Activated naive CD8-positive, alpha-beta T cell treated with anti-CD3 and anti-CD28 coated beads, Interleukin-2, amount 10 ng/mL, durations not matched to agents 7 days and 5 days (primary cell): ENCODE measurements at places on chromosomes 6 and 20. TPM values are rescaled to one million over a fixed set of nuclear protein-coding genes. Genes with fewer than 3 reads are reported as not detected.

Gene PROKR2
- total RNA-seq: not detected

Gene MTFR2
- 16.9 TPM for total RNA-seq

Gene TMEM74B
- total RNA-seq: 4.0 TPM

- no peaks in the 10 kb centered on the region for H3K4me1 ChIP-seq
- no peak for DNase-seq
- no peak overlapping the region for H3K4me3 ChIP-seq
- no peak overlapping the region for H3K27ac ChIP-seq
- no peaks in the 10 kb centered on the region for H3K27me3 ChIP-seq
- no peaks in the 10 kb centered on the region for H3K36me3 ChIP-seq
Measured at GRCh38 chr6:160634706-160635105, 29.4 kb downstream of the LPA start.

- peaks cover 6% of the 10 kb centered on the region for H3K27me3 ChIP-seq
- H3K36me3 ChIP-seq: no peaks in the 10 kb centered on the region
- H3K4me3 ChIP-seq: no peak overlapping the region
- H3K4me1 ChIP-seq: peaks cover 3% of the 10 kb centered on the region
Measured at GRCh38 chr20:39253051-39253755, 291.1 kb downstream of the DHX35 start.

DNA sequence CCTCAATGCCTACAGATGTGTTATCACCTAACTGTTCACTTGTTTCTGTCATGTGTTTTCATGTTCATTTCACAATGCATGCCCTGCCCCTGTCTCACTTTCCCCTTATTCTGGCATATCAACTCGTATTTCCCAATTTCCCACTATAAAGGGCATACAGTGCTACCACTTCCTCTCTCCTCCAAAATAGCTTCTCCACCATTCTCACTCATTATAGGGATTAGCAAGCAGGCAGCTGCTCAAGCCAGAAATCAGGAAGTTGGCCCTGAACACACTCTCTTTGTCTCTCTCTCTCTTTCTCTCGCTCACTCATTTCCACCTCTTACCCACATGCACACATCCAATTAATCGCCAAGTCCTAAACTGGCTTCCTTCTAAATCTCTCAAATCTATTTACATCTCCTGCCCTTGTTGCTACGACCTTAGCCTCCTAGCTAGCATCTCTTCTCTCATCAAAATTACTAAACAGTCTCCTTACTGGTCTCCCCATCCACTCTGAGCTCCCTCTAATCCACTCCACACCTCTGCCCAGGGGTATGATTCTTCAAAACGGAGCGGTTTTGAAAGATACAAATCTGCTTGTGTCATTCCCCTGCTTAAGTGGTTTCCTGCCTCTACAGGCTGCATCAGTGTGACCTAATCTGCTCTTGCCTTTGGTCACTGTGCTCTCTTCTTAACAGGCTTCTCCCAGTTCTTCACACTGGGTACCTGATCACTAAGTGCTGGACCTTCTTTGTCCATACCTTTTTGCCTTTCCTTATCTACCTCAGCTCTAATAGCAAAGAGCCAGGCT lies 196.2 kb downstream of the BTBD9 start:
- H3K27ac ChIP-seq: peak overlapping the region; percentile 0
- no peak for DNase-seq
- H3K36me3 ChIP-seq: no peaks in the 10 kb centered on the region
- H3K27me3 ChIP-seq: no peaks in the 10 kb centered on the region

DNA sequence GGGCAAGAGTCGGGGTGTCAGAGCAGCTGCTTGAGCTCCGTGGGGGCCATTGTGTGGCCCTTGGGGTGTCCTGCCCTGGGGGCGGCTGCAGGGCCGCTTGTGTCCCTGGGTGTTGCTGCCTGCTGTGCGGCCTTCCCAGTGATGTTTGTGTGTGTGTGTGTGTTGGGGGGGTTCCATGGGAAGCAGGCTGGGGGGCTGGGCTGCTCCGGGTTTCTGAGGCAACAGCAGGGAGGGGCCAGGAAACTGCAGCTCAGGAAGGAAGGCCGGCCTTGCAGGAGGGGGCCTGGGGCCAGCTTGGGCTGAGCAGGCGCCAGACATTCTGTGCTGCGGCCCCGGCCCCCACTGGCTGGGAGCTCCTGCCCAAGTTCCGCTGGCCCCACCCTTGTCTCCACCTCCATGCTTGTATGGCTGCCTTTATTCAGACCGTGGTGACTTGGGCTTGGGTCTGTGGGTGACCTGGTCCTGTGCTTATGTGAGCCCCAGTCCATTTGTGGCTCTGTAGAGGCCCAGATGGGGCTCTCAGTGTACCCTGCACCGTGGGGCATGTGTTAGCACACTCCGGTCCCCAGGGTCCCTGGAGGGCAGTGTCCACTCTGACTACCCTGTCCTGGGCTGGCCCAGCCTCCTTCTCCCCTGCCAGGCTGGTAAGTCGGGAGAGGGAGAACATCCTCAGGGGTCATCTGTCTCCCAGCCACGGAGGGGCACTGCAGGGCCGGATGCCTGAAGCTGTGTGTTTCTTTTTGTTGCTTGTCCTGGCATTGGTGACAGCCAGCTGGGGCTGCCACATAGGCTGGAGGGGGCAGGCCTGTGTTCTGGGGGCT lies 4.6 kb upstream of the SOX18 start:
- H3K36me3 ChIP-seq: no peaks in the 10 kb centered on the region
- DNase-seq: no peak
- H3K4me1 ChIP-seq: peaks cover 10% of the 10 kb centered on the region
- H3K27me3 ChIP-seq: peaks cover 9% of the 10 kb centered on the region
- H3K4me3 ChIP-seq: no peak overlapping the region

DNA sequence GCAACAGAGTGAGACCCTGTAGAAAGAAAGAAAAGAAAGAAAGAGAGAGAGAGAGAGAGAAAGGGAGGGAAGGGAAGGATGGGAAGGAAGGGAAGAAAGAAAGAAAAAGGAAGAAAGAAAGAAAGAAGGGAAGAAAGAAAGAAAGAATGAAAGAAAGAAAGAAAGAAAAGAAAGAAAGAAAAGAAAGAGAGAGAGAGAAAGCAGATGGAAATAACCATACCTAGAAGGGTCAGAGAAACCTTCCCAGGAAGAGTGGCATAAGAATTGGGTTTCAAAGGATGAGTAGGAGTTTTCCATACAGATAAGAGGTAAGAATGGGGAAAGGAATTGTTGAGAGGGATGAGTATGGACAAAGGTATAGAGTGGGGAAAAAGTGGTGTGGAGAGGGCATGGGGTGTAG lies 54.6 kb upstream of the SLC32A1 start:
- H3K36me3 ChIP-seq: no peaks in the 10 kb centered on the region
- H3K4me3 ChIP-seq: no peak overlapping the region
- DNase-seq: no peak
- H3K4me1 ChIP-seq: peaks cover 9% of the 10 kb centered on the region
- H3K27me3 ChIP-seq: peaks cover 34% of the 10 kb centered on the region
- no peak overlapping the region for H3K27ac ChIP-seq

GRCh38 chr6:139402876-139403386 lies 28.5 kb upstream of the CITED2 start:
- DNase-seq: no peak
- H3K4me3 ChIP-seq: no peak overlapping the region
- H3K36me3 ChIP-seq: no peaks in the 10 kb centered on the region

DNA sequence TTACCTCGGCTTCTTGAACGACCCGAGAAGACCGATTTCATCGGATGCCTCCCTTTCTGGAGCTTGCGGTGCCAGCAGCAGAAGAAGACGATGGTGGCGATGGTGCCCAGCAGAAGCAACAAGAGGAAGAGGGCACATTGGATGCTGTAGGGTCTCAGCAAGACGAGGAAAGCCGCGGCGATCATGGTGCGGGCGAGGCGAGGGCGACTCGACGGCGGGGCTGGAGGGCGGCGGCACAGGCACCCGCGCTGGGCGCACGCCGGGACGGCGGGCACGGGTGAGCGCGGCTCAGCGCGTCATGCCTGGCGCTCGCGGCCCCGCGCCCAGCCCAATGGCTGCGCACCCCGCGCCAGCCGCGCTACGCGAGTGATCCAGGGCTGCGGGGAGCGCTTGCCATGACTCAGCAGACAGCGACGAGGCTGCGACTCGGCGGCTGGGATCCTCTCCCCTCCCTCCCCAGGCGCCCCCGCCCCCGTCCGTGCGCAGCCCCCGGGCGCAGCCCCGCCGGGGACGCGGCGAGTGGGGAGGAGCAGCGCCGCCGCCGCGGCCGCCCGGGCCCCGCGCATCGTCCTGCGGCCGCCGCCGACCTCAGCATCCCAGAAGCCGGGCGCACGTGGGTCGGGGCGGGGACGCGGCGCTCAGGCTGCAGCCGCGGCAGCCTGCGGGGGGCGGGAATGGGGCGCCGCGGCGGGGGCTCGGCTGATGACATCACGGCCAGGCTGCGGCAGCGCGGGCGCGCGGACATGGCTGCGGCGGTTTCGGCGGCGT lies at the start of gene BEND6:
Gene BEND6 (plus strand): TSS at position 705 of the 768 bp plus-strand sequence. CDS start 26,704 bp downstream, outside the sequence.
- H3K4me1 ChIP-seq: peaks cover 19% of the 10 kb centered on the region
- H3K36me3 ChIP-seq: no peaks in the 10 kb centered on the region
- H3K27me3 ChIP-seq: peaks cover 87% of the 10 kb centered on the region
- H3K27ac ChIP-seq: peak within 1 kb of the TSS; percentile 70

- peak overlapping the region; percentile 77 for H3K4me3 ChIP-seq
- H3K36me3 ChIP-seq: no peaks in the 10 kb centered on the region
- H3K4me1 ChIP-seq: peaks cover 45% of the 10 kb centered on the region
- peak overlapping the region; percentile 98 for H3K27ac ChIP-seq
- peak; percentile 73 for DNase-seq
- H3K27me3 ChIP-seq: peaks cover 5% of the 10 kb centered on the region
Measured at GRCh38 chr20:62618611-62619529, 23.4 kb upstream of the SLCO4A1 start.

DNA sequence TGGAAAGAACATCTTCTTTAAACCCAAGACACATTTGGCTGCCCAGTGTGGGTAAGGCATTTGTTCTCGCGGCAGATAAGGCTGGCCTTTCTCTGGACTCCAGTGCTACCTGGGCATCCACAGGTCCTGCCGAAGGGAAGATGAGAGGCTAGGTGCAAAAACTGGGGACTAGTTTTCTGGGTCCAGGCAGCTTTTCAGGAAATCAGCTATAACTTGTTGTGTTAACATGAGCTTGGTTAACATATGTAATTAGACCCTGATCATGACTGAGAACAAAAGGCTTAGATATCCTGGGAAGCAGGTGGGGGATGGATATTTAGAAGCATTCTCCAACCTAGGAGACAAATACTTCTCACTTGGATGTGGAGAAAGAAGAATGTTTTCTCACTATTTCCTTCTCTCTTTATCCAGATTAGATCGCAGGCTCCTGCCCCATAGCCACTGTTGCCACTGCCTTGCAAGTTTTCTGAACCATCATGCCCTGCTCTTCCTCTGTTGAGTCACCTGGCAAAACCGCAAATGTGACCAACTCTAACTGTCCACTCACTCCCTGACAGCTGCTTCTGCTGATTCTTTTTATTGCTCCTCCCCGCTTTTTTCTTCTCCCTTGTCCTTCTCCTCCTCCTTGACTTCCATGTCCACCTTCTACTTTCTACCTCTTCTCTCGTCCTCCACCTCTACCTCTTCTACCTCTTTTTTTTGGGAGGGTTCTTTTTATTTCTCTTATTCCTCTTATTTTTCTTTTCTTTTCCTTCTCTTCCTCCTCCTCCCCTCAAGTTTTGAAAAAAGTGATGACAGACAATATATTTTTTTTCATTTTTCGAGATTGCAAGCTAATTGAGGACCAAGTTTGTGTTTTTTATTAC lies 258.1 kb downstream of the UTRN start:
- H3K36me3 ChIP-seq: peaks cover 53% of the 10 kb centered on the region
- no peak overlapping the region for H3K27ac ChIP-seq
- no peak for DNase-seq
- H3K27me3 ChIP-seq: no peaks in the 10 kb centered on the region
- peaks cover 3% of the 10 kb centered on the region for H3K4me1 ChIP-seq
